ENCODE measurements at places on chromosomes 1 and 21.

GRCh38 chr1:202765721-202766120 lies 42.5 kb downstream of the KDM5B start:
- no peak for DNase-seq

DNA sequence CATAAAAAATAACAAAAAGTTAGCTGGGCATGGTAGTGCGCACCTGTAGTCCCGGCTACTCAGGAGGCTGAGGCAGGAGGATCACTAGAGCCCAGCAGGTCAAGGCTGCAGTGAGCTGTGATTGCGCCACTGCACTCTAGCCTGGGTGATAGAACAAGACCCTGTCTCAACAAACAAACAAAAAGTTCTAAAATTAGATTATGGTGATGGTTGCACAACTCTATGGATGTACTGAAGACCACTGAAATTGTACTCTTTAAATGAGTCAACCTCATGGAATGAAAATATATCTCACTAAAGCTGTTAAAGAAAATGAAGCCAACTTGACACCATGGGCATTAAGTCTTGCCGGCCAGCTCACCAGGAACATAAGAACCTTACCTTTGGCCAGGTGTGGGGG lies 9.1 kb downstream of the MRAP start:
- DNase-seq: no peak

DNA sequence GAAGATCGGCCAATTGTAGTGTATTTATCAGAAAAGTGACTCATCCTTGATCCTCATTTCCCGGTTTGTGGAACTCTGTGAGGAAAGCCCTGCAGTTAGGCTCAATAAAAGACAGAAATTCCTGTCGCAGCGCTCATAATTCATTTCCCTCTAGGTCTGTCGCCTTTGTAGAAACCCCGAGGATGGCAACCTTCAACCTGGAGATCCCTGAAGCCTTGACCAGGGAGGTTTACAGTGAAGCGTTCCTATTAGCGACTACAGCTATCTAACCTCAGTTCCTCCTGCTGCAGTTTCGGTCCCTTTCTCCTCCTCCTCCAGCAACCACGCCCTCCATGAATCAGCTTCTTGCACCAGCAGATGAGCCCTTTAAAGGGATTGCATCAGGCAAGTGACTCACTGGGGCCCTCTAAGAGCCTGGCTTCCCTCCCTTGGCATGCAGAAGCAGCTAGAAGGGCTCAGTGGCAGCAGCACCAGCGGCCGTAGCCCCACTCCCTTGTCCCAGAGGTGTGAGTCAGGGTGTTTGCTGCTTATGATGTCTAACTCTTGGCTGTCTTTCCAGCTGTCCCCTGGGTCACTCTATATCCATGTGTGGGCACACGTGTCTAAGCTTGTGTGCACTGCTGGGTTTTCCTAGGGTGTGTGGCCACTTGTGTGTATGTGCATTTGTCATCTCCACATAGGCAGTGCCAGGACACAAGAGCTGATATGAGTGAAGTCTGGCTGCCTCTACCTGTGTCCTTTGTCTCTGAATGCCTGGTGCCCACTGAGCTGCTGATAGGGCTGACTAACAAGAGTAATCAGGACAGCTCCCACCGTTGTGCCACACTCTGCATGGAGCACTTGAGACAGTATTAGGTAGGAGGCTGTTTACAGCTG lies 779 bp upstream of the STK40 start:
- DNase-seq: peak; percentile 72

GRCh38 chr21:16460936-16461335 lies 731.2 kb downstream of the USP25 start:
- DNase-seq: no peak

GRCh38 chr1:119988306-119989062 lies 81.0 kb downstream of the NOTCH2 start:
- DNase-seq: no peak
